CD8-positive, alpha-beta memory T cell (primary cell): ENCODE measurements at places on chromosomes 5 and 9.

GRCh38 chr5:157520911-157521703 lies 54.5 kb downstream of the ADAM19 start:
- no peaks in the 10 kb centered on the region for H3K27me3 ChIP-seq
- no peak for DNase-seq
- no peaks in the 10 kb centered on the region for H3K36me3 ChIP-seq
- no peak overlapping the region for H3K4me3 ChIP-seq
- no peak overlapping the region for H3K27ac ChIP-seq

- H3K27me3 ChIP-seq, result no peaks in the 10 kb centered on the region
- H3K27ac ChIP-seq, result no peak overlapping the region
- peaks cover 8% of the 10 kb centered on the region for H3K36me3 ChIP-seq
- DNase-seq, result no peak
- H3K4me3 ChIP-seq, result no peak overlapping the region
- H3K4me1 ChIP-seq, result no peaks in the 10 kb centered on the region
Observed at GRCh38 chr9:69740872-69741505, 18.8 kb downstream of the PTAR1 start.

DNA sequence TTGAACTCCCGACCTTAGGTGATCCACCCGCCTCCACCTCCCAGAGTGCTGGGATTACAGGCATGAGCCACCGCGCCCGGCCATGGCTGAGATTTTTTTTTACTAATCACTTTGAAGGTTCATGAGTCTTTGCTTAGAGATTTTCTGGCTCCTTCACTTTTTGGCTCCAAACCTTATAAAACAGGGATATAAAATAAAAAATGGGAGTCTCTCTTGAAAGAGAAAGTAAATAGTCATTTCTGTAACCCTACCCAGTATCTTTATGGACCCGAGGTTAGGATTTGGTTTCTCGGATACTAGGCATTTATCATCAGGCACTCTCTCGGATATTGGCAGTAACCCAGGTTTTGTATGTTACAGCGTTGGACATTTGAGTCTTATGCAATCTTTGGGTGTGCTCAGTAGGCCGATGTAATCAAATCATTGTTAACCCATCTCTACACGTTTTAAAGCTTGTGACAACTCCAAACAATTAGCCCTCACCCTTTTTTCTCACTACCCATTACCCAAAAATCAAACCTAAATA lies 25.3 kb downstream of the STXBP1 start:
- no peak for DNase-seq
- no peaks in the 10 kb centered on the region for H3K36me3 ChIP-seq
- no peaks in the 10 kb centered on the region for H3K4me1 ChIP-seq
- H3K4me3 ChIP-seq, result no peak overlapping the region
- H3K27me3 ChIP-seq, result no peaks in the 10 kb centered on the region
- no peak overlapping the region for H3K27ac ChIP-seq

- H3K27me3 ChIP-seq, result no peaks in the 10 kb centered on the region
- H3K36me3 ChIP-seq, result peaks cover 6% of the 10 kb centered on the region
- no peak overlapping the region for H3K27ac ChIP-seq
- no peak overlapping the region for H3K4me3 ChIP-seq
- DNase-seq, result peak; percentile 13
Observed at GRCh38 chr5:38994324-38994927, 79.8 kb downstream of the RICTOR start.

GRCh38 chr9:74120061-74120460 lies 377.1 kb upstream of the RORB start:
- no peak overlapping the region for H3K4me3 ChIP-seq
- no peaks in the 10 kb centered on the region for H3K4me1 ChIP-seq
- H3K36me3 ChIP-seq, result no peaks in the 10 kb centered on the region
- DNase-seq, result no peak
- H3K27me3 ChIP-seq, result no peaks in the 10 kb centered on the region
- no peak overlapping the region for H3K27ac ChIP-seq

DNA sequence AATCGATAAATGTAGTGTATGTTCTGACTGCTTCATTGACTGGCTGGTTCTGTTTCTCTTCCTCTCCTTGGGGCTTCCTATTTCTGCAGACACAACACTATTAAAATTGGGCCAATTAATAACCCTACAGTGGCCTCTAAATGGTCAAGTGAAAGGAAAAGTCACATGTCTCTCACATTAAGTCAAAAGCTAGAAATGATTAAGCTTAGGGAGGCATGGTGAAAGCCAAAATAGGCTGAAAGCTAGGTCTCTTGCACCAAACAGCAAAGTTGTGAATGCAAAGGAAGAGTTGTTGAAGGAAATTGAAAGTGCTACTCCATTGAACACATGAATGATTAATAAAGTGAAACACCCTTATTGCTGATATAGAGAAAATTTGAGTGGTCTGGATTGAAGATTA lies 58.2 kb downstream of the CCNH start:
- H3K4me3 ChIP-seq, result no peak overlapping the region
- no peaks in the 10 kb centered on the region for H3K4me1 ChIP-seq
- peaks cover 5% of the 10 kb centered on the region for H3K36me3 ChIP-seq
- no peaks in the 10 kb centered on the region for H3K27me3 ChIP-seq
- no peak overlapping the region for H3K27ac ChIP-seq
- DNase-seq, result no peak

- no peak for DNase-seq
- no peak overlapping the region for H3K27ac ChIP-seq
- H3K4me1 ChIP-seq, result peaks cover 16% of the 10 kb centered on the region
Observed at GRCh38 chr5:179755022-179755421, 22.4 kb downstream of the MAML1 start.

DNA sequence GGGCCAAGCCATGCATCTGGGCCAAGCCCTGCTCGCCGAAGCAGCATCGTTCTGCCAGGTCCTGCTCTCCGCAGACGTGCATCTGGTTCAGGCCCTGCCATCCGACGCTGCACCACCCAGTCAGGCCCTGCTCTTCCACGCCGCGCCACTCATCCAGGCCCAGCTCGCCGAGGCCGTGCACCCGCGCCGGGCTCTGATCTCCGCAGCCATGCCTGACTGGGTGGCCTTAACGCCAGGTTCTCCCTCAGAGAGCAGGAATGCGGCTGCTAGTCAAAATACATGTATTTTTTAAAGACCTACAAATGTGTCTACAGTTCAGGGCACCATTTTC lies 891.1 kb upstream of the CTNND2 start:
- H3K27ac ChIP-seq, result no peak overlapping the region
- no peak overlapping the region for H3K4me3 ChIP-seq
- H3K4me1 ChIP-seq, result no peaks in the 10 kb centered on the region
- DNase-seq, result no peak
- H3K36me3 ChIP-seq, result no peaks in the 10 kb centered on the region
- no peaks in the 10 kb centered on the region for H3K27me3 ChIP-seq

- H3K4me3 ChIP-seq, result no peak overlapping the region
- H3K4me1 ChIP-seq, result no peaks in the 10 kb centered on the region
- H3K27ac ChIP-seq, result no peak overlapping the region
Observed at GRCh38 chr9:91119142-91119541, 242.6 kb downstream of the AUH start.

GRCh38 chr5:171615705-171616640 lies 169.6 kb upstream of the SMIM23 start:
- no peak overlapping the region for H3K27ac ChIP-seq
- H3K36me3 ChIP-seq, result no peaks in the 10 kb centered on the region
- no peak for DNase-seq
- H3K4me3 ChIP-seq, result no peak overlapping the region

- H3K36me3 ChIP-seq, result no peaks in the 10 kb centered on the region
- no peaks in the 10 kb centered on the region for H3K4me1 ChIP-seq
- H3K27me3 ChIP-seq, result no peaks in the 10 kb centered on the region
- DNase-seq, result no peak
Observed at GRCh38 chr9:12880406-12881015, 105.7 kb downstream of the LURAP1L start.
